ENCODE measurements at places on chromosomes 1 and 21.
A peak's percentile ranks its signal among the peaks of the same experiment; 100 is the strongest.

DNA sequence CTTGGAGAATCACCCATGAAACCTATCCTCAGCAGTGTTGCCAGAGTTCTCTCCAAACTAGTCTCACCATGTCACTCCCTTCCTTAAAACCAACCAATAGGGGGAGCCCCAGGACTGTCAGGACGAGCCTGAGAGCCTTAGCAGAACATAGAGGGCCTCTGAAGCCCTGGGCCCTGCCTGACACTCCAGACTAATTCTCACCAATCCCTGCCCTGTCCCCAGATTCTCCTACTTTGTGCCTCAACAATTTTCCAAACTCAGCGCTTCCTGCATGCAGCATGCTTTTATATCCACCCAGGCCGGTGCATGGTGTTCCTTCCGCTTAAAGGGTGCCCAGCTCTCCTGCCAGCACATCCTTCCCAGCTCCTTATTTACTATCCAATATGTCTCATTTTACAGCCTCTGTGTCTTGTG, 42.7 kb downstream of the HSD3B1 start:
- peak; percentile 71 for DNase-seq

- DNase-seq: no peak
These were observed at the start of gene FCGR3B for GRCh38 chr1:161631076-161631475. TSS of gene FCGR3B (minus strand) at chr1:161631176. CDS start at chr1:161631094, 82 bp downstream.

GRCh38 chr1:222777463-222777862, 37.4 kb upstream of the DISP1 start:
- DNase-seq: peak; percentile 33

DNA sequence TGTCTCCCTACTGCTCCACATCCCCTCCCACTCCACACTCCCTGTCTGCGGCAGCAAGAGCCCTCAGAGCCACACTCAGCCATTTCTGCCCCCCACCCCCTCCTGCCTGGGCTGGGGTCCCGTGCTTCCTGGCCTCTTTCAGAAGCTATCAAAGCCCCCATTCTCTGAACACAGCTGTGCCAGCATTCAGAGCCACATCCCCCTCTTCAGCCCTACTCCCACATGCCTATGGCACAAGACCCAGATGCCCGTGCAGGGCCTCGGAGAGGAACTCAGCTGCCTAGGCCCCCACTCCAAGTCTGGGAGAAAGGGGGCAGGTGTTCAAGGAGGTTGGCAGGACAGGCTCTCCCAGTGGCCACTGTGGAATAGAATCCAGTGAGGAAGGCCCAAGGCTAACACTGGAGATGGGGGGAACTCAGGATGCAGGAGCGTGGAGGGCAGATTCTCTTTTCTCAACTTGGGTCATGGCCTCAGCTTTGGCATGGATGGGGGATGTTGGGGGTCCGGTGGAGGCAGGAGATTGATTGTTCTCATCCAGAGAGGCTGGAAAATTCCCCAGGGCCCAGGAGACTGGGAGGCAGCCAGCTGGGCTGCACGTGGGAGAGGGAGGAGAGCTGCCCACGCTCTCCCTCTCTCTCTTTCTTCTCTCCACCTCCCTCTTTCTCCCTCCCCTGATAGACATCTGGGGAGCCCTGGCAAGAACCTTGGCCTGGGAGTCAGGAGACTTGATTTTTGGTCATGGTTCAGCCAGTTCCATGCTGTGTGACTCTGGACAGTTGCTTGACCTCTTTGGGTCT, 3.5 kb upstream of the BCAN start:
- DNase-seq: no peak

GRCh38 chr1:9889411-9889810, 20.7 kb downstream of the CTNNBIP1 start:
- DNase-seq: no peak

DNA sequence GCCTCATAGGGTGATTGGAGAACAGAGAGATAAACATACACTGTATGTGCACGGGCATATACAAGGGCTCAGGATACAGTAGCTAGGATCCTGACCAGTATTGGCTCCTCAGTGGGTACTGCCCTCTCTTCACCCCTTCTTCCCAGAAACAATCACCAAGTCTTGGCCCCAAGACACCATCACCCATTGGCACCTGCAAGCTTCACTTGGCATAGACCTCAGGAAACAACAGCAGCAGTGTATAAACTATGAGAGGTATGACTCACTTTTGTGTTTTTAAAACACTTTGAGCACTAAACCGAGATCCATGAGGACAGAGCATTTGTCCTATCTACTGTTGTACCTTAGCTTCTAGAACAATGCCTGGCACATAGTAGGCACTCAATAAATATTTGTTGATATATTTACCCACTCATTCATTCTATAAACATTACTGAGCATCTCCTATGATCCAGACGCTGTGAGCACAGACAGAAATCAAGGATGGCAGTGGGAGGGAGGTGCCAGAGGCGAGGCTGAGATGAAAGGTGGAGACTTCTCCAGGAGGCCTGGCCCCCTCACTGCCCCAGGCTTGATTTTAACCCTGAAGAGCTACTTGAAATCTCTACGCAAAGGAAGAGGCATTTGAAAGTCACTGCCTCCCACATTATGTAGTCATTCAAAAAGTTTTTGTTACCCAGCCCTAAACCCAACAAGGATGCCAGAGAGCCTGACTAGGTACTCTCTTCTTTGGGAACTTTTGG, 95.2 kb downstream of the CAMK2N1 start:
- DNase-seq: peak; percentile 39

- peak; percentile 2 for DNase-seq
These were observed 75.4 kb upstream of the LRRC7 start for GRCh38 chr1:69492286-69492685.

DNA sequence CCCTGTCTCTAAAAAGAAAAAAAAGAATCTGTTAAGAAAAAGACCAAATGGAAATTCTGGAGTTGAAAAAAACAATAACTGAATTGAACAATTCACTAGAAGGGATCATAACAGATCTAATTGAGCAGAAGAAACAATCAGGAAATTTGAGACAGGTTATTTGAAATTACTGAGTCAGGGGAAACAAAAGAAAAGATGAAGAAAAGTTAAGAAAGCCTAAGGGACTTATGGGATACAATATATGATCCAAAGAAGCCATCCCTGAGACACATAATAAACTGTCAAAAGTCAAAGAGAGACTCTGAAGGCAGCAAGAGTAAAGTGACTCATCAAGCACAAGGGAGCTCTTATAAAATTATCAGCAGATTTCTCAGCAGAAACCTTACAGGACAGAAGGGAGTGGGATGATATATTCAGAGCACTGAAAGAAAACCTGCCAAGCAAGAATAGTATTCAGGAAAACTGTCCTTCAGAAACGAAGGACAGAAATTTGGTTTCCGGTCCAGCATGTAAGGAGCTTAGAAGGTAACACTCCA, 44.5 kb downstream of the SLC2A1 start:
- DNase-seq: no peak

DNA sequence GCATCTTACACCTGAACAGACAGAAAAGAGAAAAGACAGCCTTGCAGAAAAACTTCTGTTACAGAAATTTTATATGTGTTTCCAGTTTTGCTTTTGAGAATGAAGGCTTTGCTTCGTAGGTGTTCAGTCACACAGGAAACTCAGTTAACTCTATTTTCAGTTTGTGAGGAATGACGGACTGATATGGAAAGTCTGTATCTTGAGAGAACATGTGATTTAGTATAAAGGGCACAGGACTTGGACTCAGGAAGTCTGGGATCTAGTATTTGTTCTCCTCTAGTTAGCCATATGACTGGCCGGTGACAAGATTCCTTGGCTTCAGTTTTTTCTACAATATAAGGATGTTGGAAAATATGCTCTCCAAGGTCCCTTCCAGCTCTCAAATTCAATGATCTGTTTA, 149.1 kb downstream of the OLFM3 start:
- no peak for DNase-seq

DNA sequence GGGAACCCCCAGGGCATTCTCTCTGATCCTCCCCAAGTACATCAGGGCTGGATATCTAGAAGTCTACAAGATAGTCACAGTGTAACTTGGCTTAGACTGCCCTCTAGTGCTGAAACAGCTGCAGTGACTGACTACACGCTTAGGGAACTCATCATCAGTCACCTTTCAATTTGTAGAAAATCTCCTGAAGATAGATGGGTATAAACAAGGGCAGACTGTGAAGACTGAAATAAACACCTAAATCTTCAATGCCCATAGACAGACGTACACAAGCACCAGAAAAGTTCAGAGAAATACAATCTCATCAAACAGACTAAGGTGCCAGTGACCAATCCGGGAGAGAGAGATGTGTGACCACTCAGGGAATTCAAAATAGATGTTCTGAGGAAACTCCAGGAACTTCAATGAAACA, 46.6 kb downstream of the PACC1 start:
- DNase-seq: peak; percentile 78

GRCh38 chr1:196897158-196897828, 9.4 kb downstream of the CFHR4 start:
- DNase-seq: no peak

GRCh38 chr1:45647248-45648021, 23.6 kb upstream of the CCDC17 start:
- DNase-seq: no peak

GRCh38 chr1:231871878-231872277, 245.3 kb downstream of the DISC1 start:
- no peak for DNase-seq

DNA sequence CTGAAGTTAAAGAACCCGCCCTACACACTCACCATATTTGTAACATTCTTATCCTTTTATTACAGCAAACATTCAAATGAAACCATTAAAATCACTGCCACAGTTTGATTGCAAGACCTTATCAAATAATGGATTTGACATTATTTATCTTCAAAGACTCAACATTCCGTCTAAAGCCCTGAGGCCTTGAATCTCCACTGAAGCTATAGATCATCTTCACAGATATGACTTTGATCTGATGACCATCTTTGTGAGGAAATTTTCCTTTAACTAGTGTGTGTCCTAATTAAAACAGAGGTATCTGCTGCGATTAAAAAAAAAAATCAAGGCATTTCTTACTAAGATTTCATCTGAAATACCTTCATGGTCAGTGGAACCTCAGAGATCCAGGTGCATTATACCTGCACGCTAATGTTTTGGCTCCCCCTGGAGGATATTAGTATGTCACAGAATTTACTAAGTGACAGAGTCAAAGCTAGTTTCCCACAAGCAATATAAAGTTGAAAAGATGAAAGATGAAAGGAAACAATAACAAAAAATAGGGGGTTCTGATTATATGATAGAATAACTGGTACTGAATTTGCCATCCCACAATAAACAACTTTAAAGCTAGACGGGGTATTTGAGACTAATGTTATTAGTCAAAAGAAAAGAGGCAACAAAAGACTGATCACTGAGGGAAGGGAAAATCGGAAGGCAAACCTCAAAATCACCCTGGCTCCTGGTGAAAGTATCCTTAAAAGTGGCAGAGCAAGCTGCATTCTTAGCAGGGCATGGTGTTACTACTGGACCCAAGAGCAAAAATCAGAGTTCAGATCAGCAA, 923.4 kb downstream of the NCAM2 start:
- DNase-seq: peak; percentile 56

- DNase-seq: no peak
These were observed 880 bp downstream of the IGSF21 start for GRCh38 chr1:18108299-18109057.

GRCh38 chr21:17989780-17990179, 170.6 kb upstream of the C21orf91 start:
- no peak for DNase-seq

GRCh38 chr1:4005431-4005830, 105.4 kb upstream of the C1orf174 start:
- DNase-seq: no peak

GRCh38 chr1:15224259-15224869, 22.7 kb upstream of the FHAD1 start:
- no peak for DNase-seq

GRCh38 chr21:25722631-25723030, 12.1 kb downstream of the ATP5PF start:
- DNase-seq: no peak

- peak; percentile 36 for DNase-seq
These were observed 106.7 kb downstream of the CAMTA1 start for GRCh38 chr1:6891781-6892579.

DNA sequence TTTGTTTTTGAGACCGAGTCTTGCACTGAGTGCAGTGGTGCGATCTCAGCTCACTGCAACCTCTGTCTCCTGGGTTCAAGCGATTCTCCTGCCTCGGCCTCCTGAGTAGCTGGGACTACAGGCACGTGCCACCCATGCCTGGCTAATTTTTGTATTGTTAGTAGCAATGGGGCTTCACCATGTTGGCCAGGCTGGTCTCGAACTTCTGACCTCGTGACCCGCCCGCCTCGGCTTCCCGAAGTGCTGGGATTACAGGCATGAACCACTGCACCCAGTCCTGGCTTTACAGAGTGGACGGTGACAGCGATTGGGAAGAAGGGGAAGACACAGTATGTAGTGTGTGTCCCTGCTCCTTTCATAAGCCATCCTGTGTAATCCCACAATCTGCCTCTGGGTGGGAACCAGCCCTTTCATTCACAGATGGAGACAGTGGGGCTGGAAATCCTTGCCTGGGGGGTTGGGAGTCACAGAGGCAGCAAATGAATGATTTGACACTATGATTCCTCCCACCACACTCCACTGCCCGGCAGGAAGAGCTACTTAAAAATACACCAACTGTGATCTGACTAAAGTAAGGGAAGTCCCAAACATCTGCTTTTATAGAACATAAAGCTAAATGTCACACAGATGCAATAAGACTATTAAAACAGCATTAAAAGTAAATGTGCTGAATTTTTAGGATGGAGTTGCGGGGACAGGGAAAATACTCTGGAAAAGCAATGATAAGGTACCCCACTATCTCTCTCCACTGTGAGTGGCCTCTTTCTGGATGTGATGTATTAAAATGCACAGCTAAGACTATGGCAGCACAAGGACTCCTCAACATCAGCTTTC, 4.5 kb downstream of the PARP1 start:
- peak; percentile 9 for DNase-seq

DNA sequence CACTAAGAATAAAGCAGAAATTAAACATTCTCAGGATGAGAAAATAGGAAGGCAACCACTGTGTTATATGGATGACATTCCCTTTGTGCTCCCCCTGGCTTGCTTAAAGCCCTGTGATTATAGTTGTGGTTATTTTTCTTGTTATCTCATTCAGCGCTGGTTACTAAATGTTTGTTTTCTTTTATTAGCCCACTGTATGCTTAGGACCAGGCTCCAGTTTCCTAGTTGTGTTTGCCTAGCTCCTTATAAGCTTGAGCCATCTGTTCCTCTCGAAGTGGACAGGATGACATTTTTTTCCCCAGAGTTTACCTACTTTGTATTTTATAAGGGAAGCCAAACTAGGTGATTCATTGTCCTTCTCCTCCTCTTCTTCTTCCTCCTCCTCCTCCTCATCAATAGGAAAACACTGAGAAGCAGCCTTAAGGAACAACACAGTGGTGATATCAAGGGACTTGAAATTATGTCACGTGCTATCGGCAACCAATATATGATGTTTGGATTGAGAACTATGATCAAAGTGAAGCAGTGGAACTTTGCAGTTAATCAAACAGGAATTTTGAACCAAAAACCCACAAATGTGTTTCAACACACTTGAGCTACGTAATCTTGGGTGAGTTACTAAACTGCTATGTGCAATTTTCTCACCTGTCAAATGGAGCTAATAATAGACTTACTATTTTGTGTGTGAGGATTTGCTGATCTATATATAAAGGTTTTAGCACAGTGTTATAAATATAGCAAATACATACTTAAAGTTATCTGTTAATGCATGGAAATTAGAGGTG, 35.1 kb upstream of the RGS7 start:
- peak; percentile 9 for DNase-seq

All from astrocyte of the spinal cord (primary cell).